Muscle of leg (tissue), 16 donors: ENCODE measurements at places on chromosomes 2 and 18. TPM values are rescaled to one million over a fixed set of nuclear protein-coding genes. Genes with fewer than 3 reads are reported as not detected.

DNA sequence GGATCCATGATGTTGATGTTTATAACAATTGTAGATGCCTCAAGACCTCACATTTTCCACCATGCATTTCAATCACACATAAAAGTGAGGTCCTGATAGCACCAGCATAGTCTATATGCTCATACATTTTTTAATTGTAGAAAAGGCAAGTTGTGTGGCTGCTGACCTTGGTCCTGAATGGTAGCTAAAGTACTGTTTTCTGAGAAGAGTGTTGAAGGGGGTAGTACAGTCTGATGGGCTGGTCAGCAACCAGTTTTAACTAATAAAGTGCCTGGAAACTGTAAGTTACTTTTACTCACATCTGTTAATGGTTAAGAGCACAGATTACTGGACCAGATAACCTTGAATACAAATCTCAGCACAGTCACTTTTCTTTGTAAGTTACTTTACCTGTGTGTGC lies 15.9 kb downstream of the ZNF638 start:
- peak; percentile 39 for DNase-seq

DNA sequence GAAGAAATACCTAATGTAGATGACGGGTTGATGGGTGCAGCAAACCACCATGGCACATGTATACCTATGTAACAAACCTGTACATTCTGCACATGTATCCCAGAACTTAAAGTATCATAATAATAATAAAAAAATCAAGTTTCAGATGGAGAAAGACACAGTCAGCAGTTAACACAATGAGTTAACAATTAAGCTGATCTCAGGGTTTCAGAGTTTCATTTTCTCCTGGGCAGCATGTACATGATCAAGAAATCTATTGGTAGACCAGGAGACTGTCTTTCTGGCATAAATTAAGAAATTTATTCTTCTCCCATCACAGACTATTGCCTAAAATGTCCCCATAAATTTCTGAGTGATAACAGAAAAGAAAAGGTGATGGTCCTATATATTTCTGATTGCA lies 155.3 kb downstream of the RAD51AP2 start:
- DNase-seq: no peak

GRCh38 chr2:206086716-206087350 lies 859 bp upstream of the INO80D start:
- peak; percentile 65 for DNase-seq

DNA sequence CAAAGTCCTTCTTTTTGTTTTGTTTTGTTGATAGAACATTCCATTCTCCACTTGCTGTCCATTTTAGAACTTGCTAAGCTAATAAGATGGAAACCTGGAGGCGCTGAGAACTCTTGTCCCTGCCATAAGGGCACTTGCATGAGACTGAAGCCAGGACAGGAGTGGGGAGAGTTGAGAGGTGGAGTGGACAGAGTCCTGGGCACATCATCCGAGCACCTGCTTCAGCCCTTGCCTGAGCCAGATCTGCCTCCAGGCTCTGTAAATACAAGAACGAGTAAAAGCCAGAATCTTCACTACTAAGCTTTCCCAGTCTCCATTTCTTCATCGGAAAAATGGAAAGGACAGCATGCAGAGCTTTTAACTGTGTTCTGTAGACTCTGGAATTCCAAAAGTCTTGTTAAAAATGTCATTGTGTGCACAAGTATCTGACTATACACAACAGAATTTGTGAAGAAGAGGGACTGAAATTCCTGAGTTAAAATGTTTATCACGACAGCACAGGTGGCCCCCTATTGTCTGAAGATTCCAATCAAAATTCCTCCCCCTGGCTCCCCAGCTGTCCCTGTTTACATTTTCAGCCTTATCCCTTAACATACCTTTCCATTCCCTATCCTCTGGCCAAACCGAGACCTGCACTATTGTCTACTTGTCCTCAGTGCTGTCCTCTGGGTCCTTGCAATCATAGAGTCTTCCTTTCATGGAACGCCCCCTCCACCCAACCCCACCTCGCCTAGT lies 498.2 kb upstream of the TNP1 start:
- no peak for DNase-seq

DNA sequence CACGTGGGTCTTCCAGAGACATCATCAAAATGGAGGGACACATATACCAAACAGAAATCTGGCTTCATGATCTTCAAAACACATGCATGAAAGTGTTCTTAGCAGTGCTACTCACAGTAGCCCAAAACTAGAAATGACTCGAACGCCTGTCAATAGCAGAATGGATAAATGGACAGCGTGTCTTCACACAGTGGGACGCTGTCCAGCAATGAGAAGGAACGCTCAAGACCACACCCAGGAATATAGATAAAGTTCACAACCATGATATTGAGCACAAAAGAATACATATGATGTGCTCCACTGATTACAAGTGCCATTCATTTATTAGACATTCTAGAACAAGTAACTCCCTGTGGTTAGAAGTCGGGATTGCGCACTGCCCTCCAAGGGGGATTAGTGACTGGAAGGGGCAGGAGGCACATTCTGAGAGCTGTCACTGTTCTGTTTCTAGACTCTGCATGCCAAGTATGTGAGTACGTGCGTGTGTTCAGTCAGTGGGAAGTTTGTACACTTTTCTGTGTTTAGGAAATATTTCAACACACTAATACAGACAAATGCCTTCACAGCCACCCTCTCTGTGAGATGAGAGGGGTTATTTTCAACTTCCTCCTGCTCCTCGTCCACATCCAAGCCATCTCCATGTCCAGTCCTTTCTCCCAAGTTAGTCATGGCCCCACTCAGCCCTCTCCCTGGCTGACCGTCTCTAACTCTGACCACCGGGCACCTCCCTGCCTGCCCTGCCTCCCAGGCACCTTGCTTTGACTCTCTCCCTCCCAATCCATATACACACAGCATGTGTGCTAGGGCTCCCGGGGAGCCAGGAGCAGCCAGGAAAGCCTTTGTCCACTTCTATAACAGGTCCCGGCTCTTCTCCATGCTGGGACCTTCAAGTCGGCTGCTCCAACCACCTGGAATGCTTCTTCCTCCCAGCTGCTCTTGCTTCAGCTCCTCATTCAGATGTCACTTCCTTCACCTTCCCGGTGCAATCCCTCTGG lies 26.9 kb upstream of the TNS1 start:
- no peak for DNase-seq

The GCKR gene
- not detected for total RNA-seq

The POTEJ gene
- total RNA-seq: 0.04 TPM

GRCh38 chr2:233789554-233789953 lies 11.4 kb downstream of the MROH2A start:
- DNase-seq: no peak

GRCh38 chr2:17069564-17069963 lies 403.9 kb upstream of the CYRIA start:
- no peak for DNase-seq

The TRIM43 gene
- total RNA-seq: not detected

The OR6B2 gene
- not detected for total RNA-seq

DNA sequence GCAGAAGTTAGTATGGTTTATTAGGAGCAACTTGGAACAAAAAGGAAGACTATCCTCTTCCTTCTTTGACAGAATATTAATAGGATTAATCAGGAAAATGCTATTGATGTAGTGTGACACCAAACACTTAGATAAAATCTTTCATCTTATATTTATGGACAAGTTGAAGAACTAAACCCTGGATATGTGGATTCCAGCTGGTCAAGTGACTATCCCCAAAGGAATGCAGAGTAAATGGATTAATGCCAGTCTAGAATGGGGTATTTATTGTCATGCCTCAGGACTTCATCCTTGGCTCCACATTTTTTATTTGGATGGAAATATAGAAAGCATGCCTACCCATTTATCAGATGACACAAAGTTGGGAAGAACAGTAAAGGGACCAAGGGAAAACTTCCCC lies 124.0 kb upstream of the TTC39C start:
- no peak for DNase-seq

- DNase-seq: no peak
Measured at GRCh38 chr2:119650206-119650605, 28.8 kb upstream of the TMEM177 start.

The ANKRD29 gene
- 4.0 TPM for total RNA-seq

GRCh38 chr2:152600697-152601096 lies 116.6 kb downstream of the PRPF40A start:
- DNase-seq: no peak

DNA sequence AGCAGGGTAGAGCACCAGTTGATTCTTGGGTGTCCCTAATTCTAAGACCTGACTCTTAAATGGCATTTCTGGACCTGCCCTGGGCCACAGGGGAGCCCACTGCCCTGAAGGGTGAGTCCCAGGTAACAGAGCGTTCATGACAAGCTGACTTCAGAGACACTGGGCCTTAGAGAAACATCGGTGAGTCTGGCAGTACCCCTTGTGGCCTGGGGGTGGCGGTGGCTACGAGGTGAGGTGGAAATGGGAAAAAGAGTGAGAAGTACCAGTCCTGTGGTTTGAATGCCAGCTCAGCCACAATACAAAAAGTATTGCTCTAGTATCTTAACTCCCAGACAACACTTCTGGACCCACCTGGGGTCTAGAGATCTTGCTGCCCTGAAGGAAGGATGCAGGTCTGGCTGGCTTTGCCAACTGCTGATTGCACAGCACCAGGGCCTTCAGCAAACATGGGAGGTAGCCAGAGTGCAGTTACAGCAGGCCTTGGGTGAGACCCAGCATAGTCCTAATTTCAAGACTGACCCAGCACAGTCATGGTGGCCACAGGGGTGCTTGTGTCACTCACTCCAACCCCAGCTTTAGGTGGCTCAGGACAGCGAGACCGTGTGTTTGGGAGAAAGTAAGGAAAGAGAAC lies 44.5 kb downstream of the USP34 start:
- no peak for DNase-seq

The HMSD gene
- total RNA-seq: not detected

The EPHA4 gene
- 25.8 TPM for total RNA-seq

GRCh38 chr2:58503918-58504317 lies 262.8 kb upstream of the FANCL start:
- no peak for DNase-seq

DNA sequence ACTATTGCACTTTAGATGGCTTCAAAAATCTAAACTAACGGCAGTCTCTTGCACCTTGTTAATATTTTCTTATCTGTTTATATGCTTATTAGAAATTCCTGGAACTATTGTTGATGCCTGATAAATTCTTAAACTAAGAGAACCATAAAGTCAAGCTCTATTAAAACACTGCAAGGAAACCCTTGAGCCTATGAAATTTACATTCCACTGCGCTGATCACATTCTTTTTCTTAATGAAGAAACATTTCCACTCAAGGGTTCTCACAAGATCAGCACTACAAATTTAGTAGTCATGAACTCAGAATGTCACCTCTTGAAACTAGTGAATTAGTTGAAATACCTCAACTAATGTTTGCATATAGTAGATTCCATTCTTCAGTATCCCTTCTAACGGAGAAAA lies 331.8 kb upstream of the SLC8A1 start:
- no peak for DNase-seq

- DNase-seq: peak; percentile 82
Measured at GRCh38 chr2:28413152-28413898, 20.7 kb downstream of the FOSL2 start.
